ENCODE measurements at places on chromosomes 1 and 21.

GRCh38 chr1:155026154-155026553 lies 7.4 kb downstream of the DCST2 start:
- DNase-seq, result no peak

- no peak for DNase-seq
Measured at GRCh38 chr1:25684216-25684965, 67.8 kb downstream of the MAN1C1 start.

DNA sequence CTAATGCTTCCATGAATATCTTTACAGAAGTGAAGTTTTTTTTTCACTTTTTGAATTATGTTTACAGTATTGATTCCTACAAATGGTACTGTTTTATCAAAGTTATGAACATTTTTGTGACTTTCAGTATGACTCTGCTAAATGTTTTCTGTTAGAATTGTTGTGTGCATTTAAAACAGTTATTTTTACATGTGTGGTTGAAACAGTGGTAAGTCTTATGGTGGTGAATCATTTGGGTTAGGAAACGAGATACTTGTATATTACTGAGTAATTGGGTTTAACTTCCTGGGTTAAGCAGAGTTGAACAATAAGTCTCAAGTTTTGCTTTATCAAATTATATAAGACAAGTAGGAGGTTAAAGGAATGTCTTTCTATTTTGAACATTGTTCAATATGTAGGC lies 66.8 kb downstream of the VPS13D start:
- no peak for DNase-seq

DNA sequence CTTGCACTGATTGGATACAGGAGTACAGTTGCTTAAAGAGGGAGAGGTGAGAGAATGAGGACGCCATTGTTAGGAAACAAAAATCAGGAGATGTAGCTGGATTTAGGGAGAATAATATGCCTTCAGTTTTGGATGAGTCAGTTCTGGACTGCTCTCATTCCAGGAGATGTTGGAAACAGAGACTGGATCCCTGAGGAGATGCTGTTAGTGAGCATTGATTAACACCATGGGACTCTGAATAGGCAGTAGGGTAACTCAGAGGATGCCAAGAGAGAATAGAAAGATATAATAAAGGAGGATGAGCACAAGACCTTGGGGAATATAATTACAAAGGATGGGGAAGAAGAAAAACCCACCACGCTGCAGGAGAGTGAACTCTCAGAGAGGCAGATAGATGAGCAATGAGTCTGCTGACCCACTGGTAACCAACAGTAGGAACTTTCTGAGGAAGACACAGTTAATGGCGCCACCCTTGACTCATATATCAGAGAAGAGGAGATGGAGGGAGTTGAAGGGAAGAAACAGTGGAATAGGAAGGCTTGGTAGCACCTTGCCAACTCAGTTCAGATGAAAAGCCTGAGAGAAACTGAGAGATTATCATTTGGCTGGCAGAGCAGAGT lies 10.5 kb downstream of the KCNJ15 start:
- no peak for DNase-seq

DNA sequence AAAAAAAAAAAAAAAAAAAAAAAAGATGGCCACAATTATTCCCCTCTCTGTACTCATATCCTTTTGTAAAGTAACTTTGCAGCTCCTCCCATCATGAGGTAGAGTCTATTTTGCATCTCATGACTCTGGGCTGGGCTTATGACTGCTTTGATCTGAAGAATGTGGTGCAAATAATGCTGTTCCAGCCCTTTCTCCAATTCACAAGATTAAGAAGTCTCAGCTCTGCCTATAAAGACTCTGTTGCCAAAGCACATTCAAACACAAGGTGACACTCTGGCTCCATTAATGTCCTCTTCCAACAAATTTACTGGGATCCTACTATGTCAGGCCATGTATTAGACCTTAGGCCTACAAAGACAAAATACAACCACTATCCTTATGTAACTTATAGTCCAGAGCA lies 64.8 kb upstream of the PTCH2 start:
- no peak for DNase-seq

DNA sequence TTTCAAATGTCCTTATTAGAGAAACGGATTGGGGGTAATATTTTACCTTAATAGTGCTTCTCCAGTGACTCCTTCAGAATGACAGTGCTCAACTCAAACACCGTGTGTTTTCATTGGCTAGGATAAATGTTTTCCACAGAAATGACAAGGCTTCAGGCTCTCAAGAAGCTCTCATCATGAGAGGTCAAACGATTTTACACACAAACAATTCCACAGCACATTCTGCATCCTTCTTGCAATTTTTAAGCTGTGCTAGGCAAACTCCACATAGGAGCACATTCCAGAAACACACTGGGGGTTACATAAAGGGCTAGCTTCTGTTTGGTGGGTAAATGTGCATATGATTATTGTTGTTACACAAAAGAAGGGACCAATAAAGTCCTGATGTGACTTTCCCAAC lies 75.5 kb upstream of the IPO9 start:
- no peak for DNase-seq

GRCh38 chr1:182135946-182136345 lies 74.4 kb upstream of the ZNF648 start:
- DNase-seq, result no peak

- no peak for DNase-seq
Measured at GRCh38 chr1:31843506-31843905, 27.7 kb upstream of the SPOCD1 start.

DNA sequence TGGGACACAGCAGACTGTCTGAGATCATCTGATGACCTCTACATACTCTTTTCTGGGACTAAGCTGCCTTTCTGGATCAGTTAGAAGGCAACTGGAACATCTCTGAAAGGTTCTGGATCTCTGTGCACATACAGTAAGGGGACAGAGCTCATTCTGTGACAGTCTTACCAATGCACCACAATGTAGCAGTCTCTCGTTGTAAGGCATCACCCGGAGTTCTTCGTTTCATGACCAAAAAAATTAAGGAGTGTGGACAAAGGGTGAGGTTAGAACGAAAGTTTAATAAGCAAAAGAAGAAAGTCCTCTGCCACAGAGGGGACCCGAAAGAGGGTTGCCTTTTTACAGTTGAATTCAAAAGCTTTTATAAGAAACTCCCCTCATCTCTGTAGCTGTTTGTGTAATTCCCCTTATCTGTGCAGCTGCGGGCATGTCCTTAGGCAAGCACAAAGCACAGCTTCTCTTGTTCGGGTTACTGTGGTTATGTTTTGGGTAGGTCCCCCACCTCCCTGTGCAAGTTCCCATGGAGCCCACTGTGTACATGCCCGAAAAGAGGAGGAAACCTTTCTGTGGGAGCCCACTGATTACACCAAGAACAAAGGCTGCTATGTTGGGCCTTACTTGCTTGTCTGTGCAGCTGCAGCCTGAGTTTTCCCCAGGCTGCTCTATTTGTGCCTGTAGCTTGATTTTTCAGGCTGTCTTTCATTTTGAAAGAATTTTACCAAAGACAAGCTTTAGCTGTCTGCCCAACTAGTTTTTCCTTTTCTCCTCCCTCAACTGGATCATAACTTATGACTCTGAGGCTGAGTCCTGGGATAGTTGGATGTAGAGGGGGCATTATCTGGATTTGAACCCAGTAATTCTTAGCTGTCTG lies 53.1 kb upstream of the CACNA1E start:
- DNase-seq, result no peak

GRCh38 chr1:225815526-225816178 lies 5.7 kb downstream of the EPHX1 start:
- DNase-seq, result no peak

Data from activated naive CD4-positive, alpha-beta T cell treated with anti-CD3 and anti-CD28 coated beads, Interleukin-2, amount 50 U/mL, for 72 hours (primary cell).